Activated T-helper 1 cell treated with anti-CD3 and anti-CD28 coated beads, Interleukin-2, amount 50 U/mL, for 16 hours (primary cell): ENCODE measurements at places on chromosomes 2 and 18.

DNA sequence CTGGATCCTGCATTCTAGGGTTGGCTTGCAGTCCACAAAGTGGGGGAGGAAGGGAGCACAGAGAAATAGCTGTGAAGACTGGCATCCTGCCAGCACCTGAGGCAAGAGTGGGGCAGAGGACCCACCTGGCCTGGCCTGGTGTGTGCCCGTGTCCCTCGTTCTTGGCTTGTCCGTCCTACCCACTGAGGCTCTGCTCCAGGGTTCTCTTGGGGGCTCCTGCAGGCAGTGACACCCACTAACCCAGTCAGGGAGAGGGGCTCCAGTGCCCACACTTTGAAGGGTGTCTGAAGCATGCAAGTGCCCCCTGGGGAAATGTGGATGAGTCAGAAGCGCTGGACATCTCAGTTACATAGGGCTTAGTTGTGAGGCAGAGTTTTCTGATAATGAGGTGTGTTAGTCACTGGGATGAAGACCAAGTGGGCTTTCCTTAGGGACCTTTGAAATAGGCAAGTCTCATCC is 79.4 kb downstream of the SLC4A3 start:
- no peak for DNase-seq

DNA sequence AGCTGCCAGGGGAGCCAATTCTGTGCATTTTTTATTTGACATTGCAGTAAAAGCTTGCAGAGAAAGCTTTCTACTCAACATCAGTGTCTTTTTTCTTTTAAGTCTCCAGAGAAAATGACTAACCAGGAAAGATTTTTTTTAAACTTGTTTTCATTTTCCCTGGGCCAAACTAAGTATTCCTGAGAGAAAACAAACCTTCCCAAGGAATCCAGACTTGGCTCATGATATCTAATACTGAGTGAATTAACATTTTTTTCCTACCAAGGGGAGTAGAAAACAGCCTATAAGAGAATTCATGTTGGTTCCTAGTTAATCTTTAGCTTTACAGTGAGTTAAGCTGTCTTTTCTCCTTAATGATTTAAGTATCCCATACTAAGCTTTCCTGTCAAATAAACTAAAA is 46.7 kb downstream of the DAPL1 start:
- DNase-seq = no peak

GRCh38 chr2:66127656-66128055 is 307.3 kb upstream of the MEIS1 start:
- no peak for DNase-seq

DNA sequence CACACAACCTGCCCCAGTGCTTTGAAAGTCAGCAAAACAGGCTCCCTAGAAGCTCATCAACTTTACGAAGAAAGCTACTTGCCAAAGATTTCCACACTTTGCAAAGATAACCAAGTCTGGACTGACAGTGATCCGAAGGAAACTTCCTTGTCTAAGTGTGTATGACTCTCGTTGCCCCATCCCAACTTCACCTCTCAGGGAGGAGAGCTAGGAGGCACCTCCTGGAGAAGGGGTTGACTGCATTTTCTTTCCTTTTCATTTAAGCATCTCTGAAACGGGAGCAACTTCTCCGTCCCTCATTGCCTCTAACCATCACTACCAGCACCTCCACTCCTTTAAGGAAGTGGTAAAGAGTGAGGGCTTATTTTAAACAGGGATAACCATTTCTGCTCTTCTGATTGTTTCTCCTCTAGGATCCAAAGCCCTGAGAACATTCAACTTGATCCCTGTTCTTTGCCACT is 7.0 kb downstream of the ZEB2 start:
- no peak for DNase-seq

DNA sequence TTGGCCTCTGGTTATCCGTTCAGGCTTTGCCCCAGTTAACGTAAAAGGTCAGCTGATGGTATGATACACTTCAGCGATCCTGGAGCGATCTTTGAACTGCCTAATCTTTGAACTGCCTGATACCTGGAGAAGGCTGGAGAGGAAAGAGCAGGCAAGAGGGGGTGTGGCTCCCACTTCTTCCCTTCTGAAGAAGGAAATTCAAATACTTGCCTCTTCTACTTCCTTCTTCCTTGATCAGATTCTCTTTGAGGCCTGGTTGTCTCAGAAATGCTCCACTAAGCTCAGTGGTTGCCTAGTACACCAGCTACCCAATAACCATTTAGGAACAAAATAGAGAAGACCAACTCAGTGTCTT is 619 bp downstream of the GALM start:
- DNase-seq = no peak
